ENCODE measurements at places on chromosomes 2 and 18.

DNA sequence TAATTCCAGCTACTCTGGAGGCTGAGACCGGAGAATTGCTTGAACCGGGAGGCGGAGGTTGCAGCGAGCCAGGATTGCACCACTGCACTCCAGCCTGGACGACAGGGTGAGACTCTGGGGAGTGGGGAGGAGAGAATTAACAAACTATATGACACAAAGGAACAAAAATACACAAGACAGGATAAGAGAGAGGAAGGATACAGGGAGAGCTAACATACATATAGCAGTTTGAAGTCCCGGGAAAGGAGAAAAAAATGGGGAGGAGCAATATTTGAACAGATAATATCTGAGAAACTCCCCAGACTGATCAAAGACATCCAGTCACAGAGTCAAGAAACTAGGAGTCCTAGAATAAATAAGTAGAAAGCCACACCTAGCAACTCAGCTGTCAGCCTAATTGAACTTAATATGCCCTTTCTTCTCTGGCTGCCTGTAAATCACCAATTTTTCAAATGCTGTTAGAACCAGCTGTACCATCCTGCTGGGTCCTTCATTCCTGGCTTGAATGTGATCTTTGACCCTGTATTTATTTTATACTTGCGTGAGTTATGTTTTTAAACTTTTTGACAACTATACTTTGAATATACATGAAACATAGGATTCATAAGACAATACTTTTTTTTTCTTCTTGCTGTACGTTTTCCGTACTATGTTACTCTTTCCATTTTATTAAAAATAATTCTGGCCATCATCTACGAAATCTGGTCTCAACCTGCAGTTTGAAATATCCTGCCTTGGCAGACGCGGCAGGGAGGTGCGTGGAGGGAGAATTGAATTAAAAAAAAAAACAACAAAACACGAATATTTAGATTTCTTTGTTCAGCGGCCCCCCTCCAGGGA is 876 bp upstream of the CYP27A1 start:
- no peak for DNase-seq

DNA sequence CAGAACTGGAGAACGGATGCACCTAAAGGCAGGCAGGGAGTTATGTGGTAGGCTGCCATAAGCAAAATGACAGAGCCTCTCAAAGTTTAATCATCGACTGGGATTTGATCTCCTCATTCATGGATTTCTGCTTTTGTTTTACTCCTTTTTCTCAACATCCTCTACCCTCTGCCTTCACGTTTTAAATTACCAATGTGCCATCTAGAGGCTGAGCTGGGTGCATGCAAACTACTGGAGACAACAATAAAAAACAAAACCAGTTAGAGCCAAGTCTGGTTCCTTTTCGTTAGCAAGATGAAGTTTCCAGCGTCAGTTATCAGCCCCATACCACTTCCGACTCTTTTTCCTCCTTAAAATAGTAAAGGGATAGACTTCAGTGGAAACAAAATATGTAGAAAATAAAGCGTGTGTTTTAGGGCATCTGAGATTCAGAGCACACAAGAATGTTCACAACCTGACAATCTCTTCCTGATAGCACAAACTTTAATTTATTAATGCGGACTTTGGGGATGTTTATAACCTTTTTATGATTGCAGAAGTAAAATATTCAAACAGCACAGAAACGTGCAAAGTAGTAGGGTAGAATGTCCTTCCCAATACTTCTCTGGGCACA is 117.0 kb downstream of the LAMA1 start:
- no peak for DNase-seq

- no peak for DNase-seq
These were observed 8.9 kb downstream of the PDCL3 start for GRCh38 chr2:100571668-100572067.

DNA sequence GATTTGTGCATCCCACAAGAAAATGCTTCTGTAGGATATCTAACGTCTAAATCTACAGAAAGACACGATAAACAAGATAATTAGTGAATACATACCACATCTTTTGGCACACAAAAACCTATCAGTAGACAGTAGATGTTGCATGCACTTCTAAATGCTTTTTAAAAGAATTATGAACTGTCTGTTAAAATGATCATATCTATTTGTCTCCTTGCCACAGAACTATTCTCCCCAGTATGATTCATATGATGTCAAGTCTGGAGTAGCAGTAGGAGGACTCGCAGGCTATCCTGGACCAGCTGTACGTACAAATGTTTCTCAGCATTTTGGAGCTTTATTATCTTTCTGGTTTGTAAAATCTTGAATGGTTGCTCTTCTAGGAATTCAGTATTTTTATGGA is 12.7 kb downstream of the COL3A1 start:
- no peak for DNase-seq

DNA sequence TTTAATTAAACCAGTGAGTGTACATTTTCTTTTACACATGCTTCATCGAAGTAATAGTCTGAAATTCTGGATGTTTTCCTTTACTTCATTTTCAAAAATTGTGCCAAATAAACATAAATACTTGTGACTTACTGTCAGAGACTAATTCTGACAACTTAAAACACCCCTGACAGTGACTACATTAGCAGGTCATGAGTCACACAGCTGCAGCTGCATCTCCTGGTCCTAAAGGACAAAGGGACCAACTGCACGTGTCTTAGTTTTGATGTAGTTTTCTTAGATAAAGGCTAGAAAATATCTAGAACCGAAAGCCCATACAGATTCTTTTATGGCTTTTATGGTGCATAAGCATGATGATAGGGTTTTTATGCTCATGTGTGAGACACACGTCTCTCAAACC is 29.6 kb upstream of the DSC3 start:
- no peak for DNase-seq

DNA sequence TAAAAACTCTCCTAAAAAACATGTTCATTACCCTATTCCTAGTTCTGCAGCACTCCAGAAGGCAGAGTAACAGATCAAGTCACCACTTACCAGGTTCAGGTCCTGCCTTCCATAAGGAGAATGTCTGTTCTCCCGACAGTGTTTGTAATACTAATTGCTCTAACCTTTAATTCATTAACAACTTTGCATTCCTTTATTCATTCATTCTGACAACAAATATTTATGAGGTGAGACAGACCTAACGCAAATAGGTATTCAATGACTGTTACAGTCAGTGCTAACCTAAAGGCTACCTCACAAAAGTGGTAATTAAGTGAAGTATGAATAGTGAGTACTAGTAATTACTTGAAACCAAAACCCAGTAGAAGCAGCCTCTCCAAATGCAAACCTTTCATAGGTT is 224.0 kb downstream of the AFF3 start:
- DNase-seq = no peak

DNA sequence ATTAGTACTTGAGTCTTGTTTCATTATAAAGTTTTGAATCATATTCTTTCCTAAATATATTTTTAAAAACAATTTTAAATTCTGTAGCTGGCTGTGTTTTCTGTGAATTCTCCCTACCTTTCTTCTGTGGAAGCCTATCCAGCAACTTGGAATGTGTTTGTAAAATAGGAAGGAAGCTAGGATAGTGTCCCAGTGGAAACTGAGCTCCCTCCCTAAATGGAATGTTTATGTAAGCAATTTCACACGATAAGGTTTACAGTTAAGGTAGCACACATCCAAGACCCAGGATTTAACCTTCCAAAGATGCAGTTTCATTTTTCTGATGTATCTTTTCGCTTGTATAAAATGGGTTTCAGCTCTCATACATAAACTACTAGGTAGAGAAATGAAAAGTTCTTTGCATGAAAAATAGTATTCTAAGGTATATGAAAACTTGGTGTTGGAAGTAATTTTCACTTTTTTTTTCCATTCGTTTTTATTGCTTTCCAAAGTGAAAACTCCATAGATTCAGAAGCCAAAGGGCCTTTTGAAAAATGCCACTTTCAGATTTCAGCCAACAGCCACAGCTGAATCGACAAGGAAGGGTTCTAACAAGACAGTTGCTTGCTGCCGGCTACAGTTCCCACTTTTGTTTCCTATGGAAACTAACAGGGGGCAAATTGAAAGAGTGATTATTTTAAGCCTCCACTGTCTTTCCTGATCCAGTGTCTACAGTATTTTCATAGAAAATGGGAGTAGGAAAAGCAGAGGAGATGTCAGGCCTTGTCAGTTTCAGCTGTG is 405.1 kb upstream of the POU3F3 start:
- no peak for DNase-seq
